Smooth muscle cell of the pulmonary artery (primary cell): ENCODE measurements at places on chromosomes 11 and 22. TPM values are rescaled to one million over a fixed set of nuclear protein-coding genes. Genes with fewer than 3 reads are reported as not detected.

Gene TRPM5
- not detected in 2 replicates for total RNA-seq

Gene TBX1
- total RNA-seq = 0.23 TPM in 1 of 2 replicates, not detected in the other

Gene TMEM191B
- total RNA-seq = 0.10 and 0.91 TPM in 2 replicates

Gene APOL4
- total RNA-seq = 0.07 and 0.39 TPM in 2 replicates

Gene CCDC116
- total RNA-seq = 0.20 and 0.26 TPM in 2 replicates

Gene UBQLNL
- 0.23 and 0.33 TPM in 2 replicates for total RNA-seq

Gene DDI1
- not detected in 2 replicates for total RNA-seq

Gene MS4A6A
- total RNA-seq = not detected in 2 replicates

Gene HTR3B
- not detected in 2 replicates for total RNA-seq

Gene SYTL2
- total RNA-seq = 28.9 and 196 TPM in 2 replicates

Gene CHRNA10
- 0.79 and 1.1 TPM in 2 replicates for total RNA-seq

Gene NXPE4
- total RNA-seq = not detected in 2 replicates

Gene WNT11
- 0.52 TPM in 1 of 2 replicates, not detected in the other for total RNA-seq

Gene FAM118B
- total RNA-seq = 14.6 and 14.9 TPM in 2 replicates

Gene APOBEC3B
- total RNA-seq = 0.30 and 2.0 TPM in 2 replicates

Gene ANO5
- 1.6 and 2.1 TPM in 2 replicates for total RNA-seq

Gene B3GAT1
- total RNA-seq = under 0.01 TPM in 1 of 2 replicates, not detected in the other

Gene DESI1
- total RNA-seq = 20.8 and 23.9 TPM in 2 replicates

Gene OSM
- total RNA-seq = not detected in 2 replicates

Gene OSBP2
- 2.2 and 2.4 TPM in 2 replicates for total RNA-seq

Gene DBX1
- not detected in 2 replicates for total RNA-seq

Gene NCAPH2
- total RNA-seq = 19.7 and 19.9 TPM in 2 replicates

Gene GP1BB
- total RNA-seq = 4.3 and 5.9 TPM in 2 replicates

Gene MS4A3
- not detected in 2 replicates for total RNA-seq

Gene SMC1B
- 0.07 TPM in 1 of 2 replicates, not detected in the other for total RNA-seq

Gene KCTD21
- total RNA-seq = 14.8 and 15.6 TPM in 2 replicates

Gene APOA5
- not detected in 2 replicates for total RNA-seq

Gene CARNS1
- total RNA-seq = 0.59 and 0.69 TPM in 2 replicates

Gene C11orf65
- 0.65 and 0.73 TPM in 2 replicates for total RNA-seq

Gene DUSP8
- 0.78 and 1.2 TPM in 2 replicates for total RNA-seq

Gene LRRC74B
- total RNA-seq = 0.07 TPM in 1 of 2 replicates, not detected in the other

Gene PTPN5
- total RNA-seq = not detected in 2 replicates

Gene MPPED1
- total RNA-seq = not detected in 2 replicates

Gene SYT7
- 7.4 and 40.1 TPM in 2 replicates for total RNA-seq

Gene NPAS4
- not detected in 2 replicates for total RNA-seq

Gene RBFOX2
- 160 and 202 TPM in 2 replicates for total RNA-seq

Gene SHANK3
- total RNA-seq = 0.33 and 0.59 TPM in 2 replicates

Gene OR10W1
- total RNA-seq = not detected in 2 replicates

Gene SOX6
- 0.43 and 2.5 TPM in 2 replicates for total RNA-seq

Gene MS4A4A
- total RNA-seq = not detected in 2 replicates

Gene HEPHL1
- total RNA-seq = not detected in 2 replicates

Gene THAP12
- total RNA-seq = 27.5 and 38.3 TPM in 2 replicates

Gene SLC5A1
- total RNA-seq = not detected in 2 replicates

Gene NCAM1
- total RNA-seq = 1.6 and 3.8 TPM in 2 replicates

Gene TM7SF2
- 9.0 and 12.6 TPM in 2 replicates for total RNA-seq
